Fibroblast of skin of back (primary cell): ENCODE measurements at places on chromosomes 2 and 18.

GRCh38 chr2:98359986-98360385, 13.7 kb downstream of the CNGA3 start:
- DNase-seq, result no peak

DNA sequence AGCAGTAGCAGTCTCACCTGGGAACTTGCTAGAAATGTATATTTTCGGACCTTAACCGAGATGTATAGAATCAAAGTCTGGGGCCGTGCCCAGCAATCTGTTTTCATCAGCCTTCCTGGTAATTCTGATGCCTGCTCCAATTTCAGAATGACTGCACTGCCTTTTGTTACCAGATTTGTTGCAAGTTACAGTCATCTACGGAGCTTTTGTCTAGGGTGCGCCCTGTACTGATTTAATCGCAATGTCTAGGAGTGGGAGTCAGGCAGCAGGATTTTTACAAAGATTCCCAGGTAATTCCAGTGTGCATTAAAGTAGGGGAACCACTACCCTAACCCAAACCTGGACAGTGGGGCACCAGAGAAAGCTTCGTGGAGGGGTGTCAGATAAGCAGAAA, 178.0 kb downstream of the HAUS1 start:
- no peak for DNase-seq

- peak; percentile 78 for DNase-seq
Observed at GRCh38 chr18:12271376-12272235, 17.4 kb downstream of the CIDEA start.

GRCh38 chr2:203400805-203401585, 72.8 kb downstream of the ABI2 start:
- DNase-seq, result peak; percentile 40

GRCh38 chr18:49490246-49490762, 3.3 kb upstream of the C18orf32 start:
- DNase-seq, result no peak

GRCh38 chr2:233456111-233456510, 101.8 kb downstream of the DGKD start:
- DNase-seq, result no peak

- DNase-seq, result no peak
Observed at GRCh38 chr18:59301929-59302328, 16.5 kb downstream of the CPLX4 start.
